ENCODE measurements at places on chromosomes 2 and 18.

- no peak for DNase-seq
Measured at GRCh38 chr2:231957913-231958763, 3.4 kb upstream of the DIS3L2 start.

- DNase-seq, result no peak
Measured at GRCh38 chr18:48374423-48375149, 34.6 kb downstream of the ZBTB7C start.

DNA sequence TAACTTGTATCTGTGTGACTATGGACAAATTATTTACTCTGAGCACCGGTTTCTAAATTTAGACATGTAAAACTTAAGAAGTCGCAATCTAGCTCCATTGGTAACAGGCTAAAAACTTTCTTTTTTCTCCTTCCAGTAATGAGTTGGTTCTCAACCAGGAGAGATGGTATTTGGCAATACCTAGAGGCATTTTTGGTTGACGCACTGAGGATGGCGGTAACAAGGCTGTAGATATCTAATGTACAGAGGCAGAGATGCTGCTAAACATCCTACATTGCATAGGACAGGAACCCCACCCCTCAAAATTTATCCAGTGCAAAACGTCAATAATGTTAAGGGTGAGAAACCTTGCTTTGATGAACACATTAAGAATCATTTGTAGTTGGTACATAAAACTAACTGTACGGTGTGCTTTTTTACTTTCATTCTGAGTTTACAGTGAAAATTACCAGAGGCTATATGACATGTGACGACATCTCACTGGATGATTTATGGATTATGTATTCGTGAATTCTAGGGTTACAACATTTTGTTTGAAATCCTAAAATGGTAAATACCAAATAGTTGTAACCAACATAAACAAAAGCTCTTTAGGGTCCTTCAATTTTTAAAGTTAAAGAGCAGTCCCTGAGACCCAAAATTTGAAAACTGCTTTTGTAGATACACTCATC, 91.3 kb downstream of the TLK1 start:
- no peak for DNase-seq

DNA sequence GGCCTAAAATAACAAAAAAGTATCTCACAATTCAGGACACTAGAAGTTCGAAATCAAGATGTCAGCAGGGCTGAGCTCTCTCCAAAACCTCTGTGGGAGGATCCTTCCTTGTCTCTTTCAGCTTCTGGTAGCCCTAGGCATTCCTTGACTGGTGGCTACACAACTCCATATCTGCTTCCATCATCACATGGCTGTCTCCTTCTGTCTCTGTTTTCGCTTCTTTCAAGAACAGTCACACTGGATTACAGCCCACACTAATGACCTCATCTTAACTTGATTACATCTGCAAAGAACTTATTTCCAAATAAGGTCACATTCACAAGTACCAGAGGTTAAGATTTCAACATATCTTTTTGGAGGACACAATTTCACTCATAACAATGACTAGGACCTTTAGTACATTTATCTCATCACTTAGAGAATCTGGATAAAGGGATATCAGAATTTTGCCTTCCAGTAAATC, 275.2 kb downstream of the IRS1 start:
- DNase-seq, result no peak

DNA sequence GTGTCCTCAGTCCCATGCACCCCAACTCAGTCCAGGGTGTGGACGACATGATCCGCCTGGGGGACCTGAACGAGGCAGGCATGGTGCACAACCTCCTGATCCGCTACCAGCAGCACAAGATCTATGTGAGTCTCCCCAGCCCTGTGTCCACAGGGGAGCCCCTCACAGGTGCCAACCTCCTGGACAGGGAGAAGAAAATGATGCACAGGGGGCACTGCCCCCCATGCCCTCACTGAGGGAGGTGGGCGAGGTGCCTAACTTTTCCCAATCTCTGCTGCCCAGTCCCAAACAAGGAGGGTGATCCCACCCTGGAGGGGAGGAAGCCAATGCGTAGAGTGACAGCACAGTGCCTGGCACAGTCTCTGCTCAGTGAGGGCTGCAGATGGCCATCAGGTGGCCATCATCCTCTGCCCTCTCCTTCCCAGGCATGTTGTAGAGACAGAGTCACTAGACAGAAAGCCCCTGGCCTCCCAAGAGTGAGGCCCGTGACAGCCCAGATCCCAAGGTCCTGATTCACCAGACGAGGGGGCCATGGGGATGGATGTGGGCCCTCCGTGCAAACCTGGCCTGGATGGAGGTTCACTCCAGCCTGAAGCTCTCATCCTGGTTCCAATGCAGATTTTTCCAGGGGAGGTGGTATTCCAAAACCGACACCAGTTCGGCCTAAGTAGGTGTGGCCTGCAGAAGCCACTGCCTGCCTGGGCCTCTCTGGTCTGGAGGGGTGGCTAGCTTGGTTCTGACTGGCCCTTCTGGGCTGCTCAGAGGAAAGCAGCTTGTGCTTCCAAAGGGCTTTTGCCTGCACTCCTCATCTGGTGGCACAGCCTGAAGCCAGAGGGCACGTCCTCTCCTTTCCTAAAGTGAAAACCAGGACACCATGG, 30.0 kb downstream of the MYO7B start:
- DNase-seq, result no peak

DNA sequence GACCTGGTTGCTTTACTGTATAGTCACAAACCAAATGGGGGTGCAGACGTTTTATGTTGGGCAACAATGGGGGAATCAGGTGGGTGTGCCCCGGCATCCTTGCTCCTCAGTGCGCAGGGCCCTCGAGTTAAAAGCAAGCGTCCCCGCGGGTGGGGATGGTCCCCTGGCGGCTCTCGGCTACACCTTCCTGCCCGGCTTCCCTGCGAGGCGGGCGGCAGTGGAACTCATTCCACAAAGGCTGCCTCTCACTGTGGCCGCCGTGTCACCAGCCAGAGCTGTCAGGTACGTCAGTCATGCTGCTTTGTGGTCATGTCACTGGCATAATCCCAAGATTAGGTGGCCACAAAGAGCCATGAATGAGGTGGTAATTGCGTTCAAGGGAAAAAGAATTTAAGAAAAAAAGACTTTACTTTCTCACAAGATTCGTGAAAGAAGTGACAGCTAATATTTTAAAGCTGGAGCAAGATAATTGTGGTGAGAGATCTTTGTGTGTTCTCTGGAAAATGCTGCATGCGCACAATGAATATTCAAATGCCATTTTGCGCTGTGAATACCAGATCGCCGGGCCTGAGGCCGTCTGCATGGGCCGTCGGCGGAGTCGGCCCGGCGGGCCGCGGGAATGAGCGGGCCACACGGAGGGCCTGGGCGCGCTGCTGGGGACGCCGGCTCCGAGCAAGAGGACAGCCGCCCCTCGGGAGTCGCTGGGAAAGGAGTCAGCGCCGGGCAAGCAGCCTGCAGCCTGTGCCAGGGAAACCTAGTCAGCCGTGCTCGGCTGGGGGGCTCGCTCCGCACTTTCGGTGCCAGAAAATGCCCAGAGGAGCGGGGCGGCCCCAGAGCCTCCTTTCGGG, 82.3 kb upstream of the LDLRAD4 start:
- DNase-seq, result no peak

DNA sequence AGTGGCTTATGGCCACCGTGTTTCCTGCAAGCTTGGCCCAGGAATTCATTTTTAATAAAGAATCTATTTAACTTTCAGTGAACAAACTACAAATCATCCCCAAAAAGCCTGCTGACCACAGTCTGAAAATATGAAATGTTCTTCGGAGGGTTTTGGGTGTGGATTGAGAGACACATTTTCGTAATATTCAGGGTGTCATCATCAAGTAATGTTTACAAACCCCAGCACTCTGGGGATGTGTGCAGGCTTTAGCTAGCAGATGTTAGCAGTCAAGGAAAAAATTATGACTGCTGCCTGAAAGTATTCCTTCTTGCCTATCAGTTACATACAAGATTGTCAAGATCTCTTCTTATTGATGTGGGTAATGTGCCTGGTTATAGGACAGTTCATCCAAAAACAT, 143.9 kb upstream of the FN1 start:
- DNase-seq, result no peak

- no peak for DNase-seq
Measured at GRCh38 chr2:11175293-11175795, 20.1 kb downstream of the SLC66A3 start.

GRCh38 chr2:158297120-158297519, 159.4 kb downstream of the CCDC148 start:
- DNase-seq, result no peak

DNA sequence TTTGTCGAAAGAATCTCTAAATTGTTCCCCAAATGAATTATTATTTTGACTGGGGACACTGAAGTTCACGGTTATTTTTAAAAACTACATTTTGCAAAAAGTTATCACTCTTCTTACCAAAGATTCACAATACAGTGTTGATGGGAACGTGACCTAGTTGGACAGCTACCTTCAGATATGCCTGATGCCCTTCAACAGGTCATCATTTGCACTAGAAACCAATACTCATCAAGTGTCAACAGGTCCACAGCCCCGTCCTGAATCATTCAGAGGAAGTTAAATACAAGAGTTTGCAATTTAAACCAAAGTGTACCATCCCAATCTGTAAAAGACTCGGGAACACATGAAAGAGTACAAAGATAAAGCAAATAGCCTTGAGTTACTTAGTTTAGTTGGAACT, 28.3 kb downstream of the BCL2 start:
- no peak for DNase-seq

GRCh38 chr2:33208400-33208799, 261.6 kb downstream of the LTBP1 start:
- no peak for DNase-seq

DNA sequence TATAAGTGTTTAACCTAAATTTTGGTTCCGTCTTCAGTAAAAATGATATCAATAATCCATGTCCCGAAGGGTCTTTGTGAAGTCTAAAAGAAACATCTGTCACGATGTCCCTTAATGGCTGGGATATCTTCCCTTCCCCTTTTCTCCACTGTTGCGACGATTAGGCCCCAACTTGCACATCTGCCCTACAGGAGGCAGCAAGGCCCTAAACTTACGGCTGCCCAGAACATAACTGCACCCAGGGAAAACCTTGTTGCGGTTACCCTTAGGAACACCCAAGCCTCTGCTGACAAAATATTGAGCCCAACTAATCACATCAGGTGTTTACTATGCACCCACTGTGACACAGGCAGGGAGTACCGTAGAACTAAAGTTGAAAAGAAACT, 1.3 kb upstream of the SMAD2 start:
- DNase-seq, result no peak

- no peak for DNase-seq
Measured at GRCh38 chr2:143246815-143247744, 117.9 kb downstream of the ARHGAP15 start.

DNA sequence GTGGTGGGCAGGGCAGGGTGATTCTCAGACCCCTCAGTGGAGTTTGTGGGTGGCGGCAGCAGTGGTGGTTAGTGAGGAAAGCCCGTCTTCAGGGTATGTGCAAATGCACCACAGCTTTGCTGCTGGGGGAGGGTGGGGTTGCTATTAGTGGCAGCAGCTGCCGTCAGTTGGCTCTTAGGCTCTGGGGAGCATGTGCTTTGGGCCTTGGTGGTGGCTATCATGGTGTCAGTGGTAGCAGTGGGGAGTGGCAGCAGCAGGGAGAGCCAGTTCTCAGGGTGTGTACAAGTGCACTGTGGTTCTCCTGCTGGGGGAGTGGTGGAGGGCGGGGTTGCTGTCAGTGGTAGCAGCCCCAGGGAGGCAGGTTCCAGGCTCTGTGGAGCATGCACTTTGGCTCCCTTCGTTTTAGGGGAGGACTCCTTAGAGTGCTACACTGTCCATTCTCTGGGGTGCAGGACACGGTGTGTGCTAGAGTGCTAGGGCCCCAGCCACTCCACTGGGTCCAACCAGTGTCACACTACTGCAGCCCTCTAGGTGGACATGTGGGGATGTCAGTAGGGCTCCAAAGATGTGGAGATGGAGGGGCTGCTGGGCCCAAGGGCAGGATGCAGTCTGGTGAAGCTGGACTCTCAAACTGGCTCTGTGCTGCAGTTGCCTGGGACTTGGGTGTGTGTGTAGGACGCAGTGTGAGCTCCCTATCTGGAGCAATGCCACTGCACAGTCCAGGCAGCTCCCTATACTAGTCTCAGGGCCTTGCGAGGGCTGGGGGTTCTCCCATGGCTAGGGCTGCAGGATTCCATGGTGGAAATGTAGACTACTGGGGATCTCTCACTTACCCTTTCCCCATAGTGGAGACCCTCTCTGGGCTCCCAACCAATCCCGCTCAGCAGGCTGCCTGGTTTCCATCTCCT, 45.3 kb downstream of the ADCYAP1 start:
- no peak for DNase-seq
